ENCODE measurements at places on chromosomes 4 and X. TPM values are rescaled to one million over a fixed set of nuclear protein-coding genes. Genes with fewer than 3 reads are reported as not detected.

Gene BCORL1
- total RNA-seq = 7.3 TPM

- DNase-seq = no peak
These were observed 1811.2 kb upstream of the PCDH10 start for GRCh38 chr4:131337936-131338335.

- no peak for DNase-seq
These were observed 259.1 kb upstream of the NOCT start for GRCh38 chr4:138756519-138756918.

Gene NOX1
- total RNA-seq = not detected

Gene ETDC
- not detected for total RNA-seq

DNA sequence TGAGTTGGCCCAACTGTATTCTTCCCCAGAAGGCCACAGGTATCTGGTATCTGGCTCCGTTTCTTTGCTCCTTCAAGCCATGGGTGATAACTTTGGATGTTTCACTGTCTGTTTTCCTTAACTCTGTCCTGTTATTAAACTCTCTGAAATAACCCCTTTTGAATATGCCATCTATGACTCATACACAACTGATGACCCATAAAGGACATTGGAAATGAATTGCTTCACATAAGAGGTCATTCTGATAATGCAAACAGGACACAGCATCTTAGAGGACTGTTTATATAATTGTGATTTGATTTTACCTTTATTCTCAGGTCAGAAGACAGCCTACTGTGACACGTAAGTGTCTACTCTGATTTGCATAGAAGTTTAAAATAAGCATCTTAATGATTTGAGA lies 227.7 kb downstream of the VEGFC start:
- no peak for DNase-seq

DNA sequence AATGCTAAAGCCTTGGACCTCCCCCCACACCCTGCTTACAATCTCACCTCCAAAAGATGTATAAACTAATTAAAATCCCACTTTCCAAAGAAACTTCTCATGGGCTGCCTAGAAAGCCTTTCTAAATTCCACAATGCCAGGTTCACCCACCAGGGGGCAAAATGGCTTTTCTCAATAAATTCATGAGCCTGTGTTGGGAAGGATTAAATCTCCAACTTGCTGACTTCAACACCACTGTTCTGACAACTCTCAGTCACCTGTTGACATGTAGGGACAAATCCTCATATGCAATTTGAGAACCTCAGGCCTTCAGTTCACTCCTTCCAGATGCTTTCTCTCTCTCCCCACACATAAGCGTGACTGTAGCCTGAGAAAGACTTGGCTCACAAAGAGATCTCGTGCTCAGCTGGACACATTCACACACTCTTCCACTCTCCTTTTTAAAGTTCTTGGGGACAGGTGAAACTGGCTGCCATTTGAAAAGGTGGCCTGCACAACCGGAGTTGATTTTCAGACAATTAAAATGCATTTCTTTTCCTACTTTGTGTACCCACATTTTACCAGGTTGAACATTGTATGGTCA lies 88.6 kb upstream of the PRPS2 start:
- no peak for DNase-seq

DNA sequence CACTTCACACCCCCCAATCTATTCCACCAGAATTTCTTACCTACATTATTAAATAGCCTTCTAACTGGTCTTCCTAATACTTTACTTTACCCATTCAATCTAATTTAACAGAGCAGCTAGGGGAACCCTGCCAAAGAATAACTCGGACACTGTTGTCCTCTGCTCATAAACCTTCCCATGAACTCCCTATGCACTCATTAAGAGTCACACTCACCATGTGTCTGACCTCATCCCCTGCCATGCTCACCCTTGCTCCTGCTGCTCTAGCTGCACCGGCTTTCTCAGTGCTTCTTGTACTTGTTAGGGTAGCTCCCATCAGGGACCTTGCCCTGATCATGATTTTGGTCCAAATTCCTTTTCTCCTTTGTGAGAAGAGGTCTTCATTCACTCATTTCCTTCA lies 54.6 kb upstream of the GUCY1A1 start:
- no peak for DNase-seq

DNA sequence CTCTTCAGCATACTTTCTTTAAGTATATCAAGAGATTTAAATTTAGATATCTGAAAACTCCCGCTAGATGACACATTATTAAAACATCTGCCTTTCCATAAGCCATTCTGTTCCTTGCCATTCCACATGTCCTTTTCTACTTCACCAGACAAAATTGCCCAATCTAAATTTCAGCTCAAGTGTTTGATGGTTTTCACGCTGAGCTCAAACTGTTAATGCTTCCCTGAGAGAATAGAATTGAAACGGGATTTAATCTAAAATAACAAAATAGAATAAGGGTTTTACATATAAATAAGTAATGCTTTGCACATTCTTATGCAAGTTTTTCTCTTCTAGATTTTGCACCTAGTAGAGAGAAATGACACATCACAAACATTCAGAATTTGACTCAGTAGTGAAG lies 764.5 kb upstream of the TENM3 start:
- no peak for DNase-seq

GRCh38 chr4:73541251-73541650 lies 59.7 kb downstream of the AFM start:
- no peak for DNase-seq

Gene KCND1
- 1.3 TPM for total RNA-seq

DNA sequence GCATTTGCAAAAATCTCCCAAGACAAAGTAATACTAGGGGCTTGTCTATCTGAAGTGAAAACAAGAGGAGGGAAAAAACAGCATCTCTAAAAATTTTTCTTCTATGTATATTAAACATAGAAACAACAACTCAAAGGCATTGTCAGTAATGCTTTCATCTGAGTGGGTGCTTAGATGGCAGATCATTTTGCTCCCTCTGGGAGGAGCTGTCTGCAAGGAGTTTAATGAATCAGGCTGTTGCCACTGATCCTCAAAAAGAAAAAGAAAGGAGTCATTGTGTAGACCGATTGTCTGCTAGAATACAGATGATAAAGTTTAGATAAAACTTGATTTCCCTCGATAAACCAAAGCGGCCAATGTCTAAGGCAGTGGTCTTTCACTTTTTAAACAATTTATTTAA lies 49.7 kb upstream of the KLHL8 start:
- DNase-seq = no peak

Gene ANAPC4
- total RNA-seq = 32.0 TPM

- DNase-seq = peak; percentile 13
These were observed 875 bp downstream of the RGS12 start for GRCh38 chr4:3293401-3294391.

GRCh38 chr4:78014889-78015886 lies 41.9 kb upstream of the FRAS1 start:
- no peak for DNase-seq

DNA sequence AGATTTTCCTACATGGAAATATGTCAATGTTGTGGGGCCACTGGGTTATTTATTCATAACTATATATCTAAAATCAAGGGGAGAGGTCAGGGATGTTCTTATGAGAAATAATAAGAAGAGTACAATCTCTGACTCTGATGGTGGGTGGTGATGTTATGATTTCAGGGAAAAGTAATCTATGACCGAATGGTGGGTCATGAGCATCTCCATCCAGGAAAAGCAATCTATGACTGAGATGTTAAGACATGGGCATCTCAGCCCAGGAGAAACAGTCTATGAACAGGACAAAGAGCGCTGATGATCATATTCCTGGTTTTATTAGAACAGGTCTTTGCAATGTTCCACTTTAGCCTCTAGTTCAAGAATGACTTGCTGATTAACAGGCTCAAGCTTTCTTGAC lies 137.1 kb downstream of the ARSF start:
- DNase-seq = no peak

Gene OTUD6A
- total RNA-seq = not detected

- DNase-seq = peak; percentile 48
These were observed 40.4 kb downstream of the ENPEP start for GRCh38 chr4:110516106-110516922.

DNA sequence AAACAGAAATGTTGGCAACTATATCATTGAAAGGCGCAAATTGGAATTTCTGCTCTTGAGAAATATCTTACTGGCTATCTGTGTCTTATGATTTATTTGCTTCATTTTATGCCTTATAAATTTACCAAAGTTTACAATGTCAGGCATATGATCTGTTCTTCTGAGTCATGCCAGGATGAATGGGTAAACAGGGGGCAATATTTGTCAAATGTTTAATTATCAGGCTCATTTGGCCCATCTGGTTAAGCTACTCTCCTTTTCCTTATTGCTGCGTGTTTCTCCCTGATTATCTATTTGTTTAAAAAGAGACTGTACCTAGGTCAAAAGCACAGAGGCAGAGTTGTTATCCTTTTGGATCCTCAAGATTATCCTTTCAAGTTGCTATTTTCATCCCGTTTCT lies 903.8 kb upstream of the PCDH10 start:
- no peak for DNase-seq

GRCh38 chrX:20140420-20140819 lies 1.2 kb downstream of the EIF1AX start:
- DNase-seq = no peak

Gene GSX2
- not detected for total RNA-seq

GRCh38 chr4:185002784-185003183 lies 15.5 kb upstream of the HELT start:
- no peak for DNase-seq

- DNase-seq = no peak
These were observed 45.0 kb downstream of the RTL9 start for GRCh38 chrX:110403441-110404238.

Gene DCLK2
- total RNA-seq = not detected

Gene TBX22
- not detected for total RNA-seq

- no peak for DNase-seq
These were observed 348.2 kb upstream of the GRIA3 start for GRCh38 chrX:122835886-122836285.

- no peak for DNase-seq
These were observed 689 bp downstream of the NR0B1 start for GRCh38 chrX:30308263-30309138.

DNA sequence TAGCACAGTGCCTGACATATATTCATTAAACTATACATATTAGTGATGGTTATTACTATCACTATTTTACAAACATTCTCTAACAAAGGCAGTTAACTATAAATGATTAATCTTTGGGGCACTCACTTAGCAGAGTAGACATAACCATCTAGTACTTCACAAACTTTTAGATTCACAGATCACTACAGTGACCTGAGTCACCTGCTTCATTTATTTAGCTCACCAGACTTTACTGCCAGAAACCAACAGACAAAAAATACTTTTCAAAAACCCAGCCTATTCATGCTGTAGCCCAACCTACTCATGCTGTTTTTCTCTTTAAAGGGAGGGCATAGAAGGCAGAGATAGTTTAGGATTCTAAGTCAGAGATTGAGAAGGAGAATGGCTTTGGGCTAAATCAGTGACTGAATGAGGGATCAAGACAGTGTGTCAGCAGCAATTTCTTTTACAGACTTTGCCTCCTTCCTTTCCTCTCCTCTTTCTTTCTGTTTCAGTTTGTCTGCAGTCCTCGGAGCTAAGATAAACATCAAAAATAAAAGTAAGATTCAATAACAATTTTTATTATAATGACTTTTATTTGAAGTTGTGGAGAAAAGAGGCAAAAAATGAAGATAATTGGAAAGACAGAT lies 34.7 kb upstream of the PDE5A start:
- no peak for DNase-seq

DNA sequence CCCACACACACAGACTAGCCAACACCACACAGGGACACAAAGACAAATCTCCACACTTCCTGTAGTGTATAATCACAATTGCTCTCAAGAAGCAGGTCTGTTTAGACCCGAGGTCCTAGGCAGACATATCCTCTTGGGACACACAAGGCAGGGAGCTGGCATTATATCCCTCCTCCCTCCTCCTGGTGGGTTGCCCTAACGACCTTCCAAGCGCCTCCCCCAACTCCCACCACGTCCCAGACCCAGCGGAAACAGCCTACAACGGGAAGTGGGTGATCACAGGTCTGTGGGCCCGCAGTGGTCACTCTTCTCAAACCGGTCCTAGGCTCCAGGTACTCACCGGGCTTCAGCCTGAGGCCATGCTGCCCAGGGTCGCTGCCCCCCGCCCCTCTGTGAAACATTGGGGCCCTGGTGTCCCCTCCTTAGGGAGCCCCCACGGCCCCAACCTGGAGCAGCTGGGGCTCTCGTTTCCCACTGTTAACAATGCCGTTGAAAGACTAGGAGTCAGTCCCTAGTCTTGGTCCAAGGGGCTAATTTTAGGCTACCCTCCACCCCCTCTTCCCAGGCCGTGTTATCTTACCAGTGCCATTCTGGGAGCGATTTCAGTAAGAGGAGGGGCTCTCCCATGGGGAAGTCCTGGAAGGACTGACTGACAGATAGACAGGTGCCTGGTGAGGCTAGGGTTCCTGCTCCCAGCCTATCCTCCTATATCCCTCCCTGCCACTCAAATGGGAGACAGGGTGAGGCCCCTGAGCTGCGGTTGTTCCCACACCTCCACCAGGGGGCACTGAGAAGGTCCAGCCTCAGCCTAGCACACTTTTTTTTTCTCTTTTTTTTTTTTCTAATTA lies at the start of gene ASB12:
ASB12 (minus strand) TSS at position 485 of the 848 bp plus-strand sequence. CDS start 4,957 bp downstream, outside the sequence.
- no peak for DNase-seq

Gene BEX5
- 4.5 TPM for total RNA-seq

DNA sequence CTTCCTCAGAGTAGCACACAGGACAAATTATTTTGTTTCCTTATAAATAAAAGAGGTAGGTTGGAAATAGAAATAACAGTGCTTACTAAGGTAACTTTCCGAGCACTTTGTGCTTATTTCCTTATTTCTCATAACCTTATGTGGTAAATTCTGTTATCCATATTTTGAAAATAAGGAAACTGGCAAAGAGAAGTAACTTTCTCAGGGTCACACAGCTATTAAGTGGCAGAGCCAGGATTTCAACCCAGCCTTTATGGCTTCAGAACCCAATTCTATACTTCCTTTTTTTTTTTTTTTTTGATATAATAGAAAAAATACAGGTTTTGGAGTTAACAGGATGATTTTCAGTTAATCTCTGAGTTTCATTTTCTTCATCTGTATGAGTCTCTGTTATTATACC lies 3.3 kb downstream of the UTP3 start:
- no peak for DNase-seq

Gene VSIG1
- 1.0 TPM for total RNA-seq

DNA sequence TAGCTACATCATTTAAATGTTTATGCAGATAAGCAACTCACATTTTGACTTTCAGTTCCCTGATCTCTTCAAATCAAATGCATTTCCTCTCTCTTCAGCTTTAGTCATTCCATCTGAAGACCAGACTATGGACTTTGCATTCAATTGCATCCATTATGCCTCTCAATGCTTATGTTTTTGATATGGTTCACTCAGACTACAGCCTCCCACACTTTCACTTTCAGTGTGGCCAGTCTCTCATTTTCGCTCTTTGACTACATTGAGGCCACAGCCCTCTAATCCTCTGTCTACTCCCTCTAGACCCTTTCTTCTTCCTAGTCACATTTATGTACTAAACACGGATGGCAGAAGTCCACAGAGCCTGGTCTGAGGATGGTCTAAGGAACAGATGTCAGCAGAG lies 24.5 kb upstream of the VEGFC start:
- no peak for DNase-seq

DNA sequence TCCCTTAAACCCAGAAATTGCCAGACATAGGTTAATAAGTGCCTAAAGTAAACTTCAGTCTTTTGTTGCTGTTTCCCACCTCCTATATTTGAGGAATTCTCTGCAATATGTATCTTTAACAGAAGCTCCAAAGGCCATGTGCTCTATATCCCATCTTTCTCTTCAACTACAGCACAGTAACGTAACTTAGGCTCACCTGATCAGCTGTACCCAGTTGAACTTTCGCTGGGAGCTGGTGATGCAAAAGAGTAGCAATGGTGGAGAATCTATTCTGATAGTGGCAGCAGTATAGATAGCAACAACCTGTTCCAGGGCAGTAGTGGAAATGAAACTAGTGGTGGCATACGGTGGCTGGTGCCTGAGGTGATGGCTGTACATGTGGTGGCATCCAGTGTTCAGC lies 33.2 kb upstream of the YTHDC1 start:
- DNase-seq = no peak

All from activated naive CD8-positive, alpha-beta T cell treated with anti-CD3 and anti-CD28 coated beads for 36 hours (primary cell).